ENCODE measurements at places on chromosomes 11 and 22.

DNA sequence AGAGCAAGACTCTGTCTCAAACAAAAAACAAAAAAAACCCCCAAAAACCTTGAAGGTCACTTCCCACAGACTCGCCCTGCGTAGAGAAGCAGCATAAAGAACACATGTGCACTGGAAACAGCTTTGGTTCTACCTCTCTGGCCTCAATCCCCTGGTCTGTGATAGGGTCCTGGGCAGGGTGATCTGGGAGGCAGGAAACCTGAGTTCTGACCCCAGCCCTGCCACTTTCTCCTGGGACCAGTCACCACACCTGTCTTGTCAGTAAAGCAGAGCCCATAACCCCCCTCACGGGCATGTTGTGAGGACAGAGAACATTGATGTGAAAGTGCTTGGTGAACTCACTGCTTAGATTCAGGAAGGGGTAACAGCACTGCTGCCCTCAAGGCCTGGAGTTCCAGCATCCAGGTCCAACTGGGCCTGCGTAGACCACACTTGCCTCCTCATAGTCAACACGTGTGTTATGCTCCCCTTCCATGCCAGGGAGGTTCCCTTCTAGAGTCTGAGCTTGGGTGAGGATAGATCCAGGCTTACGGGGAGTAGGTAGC is 11.4 kb downstream of the UCP2 start:
- DNase-seq, result no peak

DNA sequence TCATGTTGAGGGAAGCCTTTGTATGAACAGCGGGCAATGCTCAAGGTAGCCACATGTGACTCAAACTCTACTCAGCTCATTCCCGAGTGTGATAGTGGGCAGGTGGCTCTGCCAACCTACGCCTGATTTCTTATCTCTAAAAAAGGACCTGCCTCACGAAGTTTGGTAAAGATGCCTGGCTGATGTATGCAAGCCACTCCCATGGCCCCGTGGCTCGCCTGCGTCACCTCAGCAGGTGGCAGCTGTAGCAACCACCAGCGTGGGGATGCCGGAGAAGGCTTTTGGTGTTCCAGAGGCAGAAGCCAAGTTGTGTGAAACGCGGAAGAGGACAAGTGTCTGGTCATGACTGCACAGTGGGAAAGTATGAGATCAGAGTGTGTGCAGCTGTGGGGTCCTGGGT is 5.4 kb downstream of the FADS2 start:
- DNase-seq, result no peak

GRCh38 chr11:65224930-65225278 is 36.9 kb upstream of the POLA2 start:
- peak; percentile 91 for DNase-seq

- DNase-seq, result no peak
Observed at GRCh38 chr22:49506010-49506400, 321.7 kb downstream of the BRD1 start.

GRCh38 chr22:27251563-27251962 is 550.0 kb downstream of the MN1 start:
- no peak for DNase-seq

GRCh38 chr11:74320538-74320937 is 9.1 kb upstream of the P4HA3 start:
- no peak for DNase-seq

Data from umbilical cord (tissue), 2 donors.